HS-5 (cell line): ENCODE measurements at places on chromosomes 11 and 22.

DNA sequence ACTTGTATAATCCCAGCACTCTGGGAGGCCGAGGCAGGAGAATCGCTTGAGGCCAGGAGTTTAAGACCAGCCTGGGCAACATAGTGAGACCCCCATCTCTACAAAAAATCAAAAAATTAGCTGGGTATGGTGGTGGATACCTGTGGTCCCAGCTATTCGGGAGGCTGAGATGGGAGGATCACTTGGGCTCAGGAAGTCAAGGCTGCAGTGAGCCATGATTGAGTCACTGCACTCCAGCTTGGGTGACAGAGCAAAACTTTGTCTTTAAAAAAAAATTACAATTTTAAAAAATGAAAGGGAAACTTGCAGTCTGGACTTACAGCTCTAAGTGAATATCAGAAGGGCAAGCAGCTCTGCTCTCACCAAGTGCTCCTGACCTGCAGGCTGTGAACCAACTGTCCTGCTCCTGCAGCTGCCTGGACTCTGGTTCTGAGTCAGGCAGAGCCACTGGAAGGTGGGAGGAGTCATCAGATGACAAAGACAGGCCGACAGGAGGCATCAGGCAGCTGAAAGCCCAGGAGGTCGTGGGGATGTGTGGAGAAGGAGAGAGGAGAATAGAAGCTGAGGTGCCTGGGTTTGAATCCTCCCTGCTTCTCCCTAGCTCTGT, 9.6 kb downstream of the SMTNL1 start:
- no peak for DNase-seq

GRCh38 chr11:65766535-65766934, 14.2 kb downstream of the AP5B1 start:
- DNase-seq: peak; percentile 28

DNA sequence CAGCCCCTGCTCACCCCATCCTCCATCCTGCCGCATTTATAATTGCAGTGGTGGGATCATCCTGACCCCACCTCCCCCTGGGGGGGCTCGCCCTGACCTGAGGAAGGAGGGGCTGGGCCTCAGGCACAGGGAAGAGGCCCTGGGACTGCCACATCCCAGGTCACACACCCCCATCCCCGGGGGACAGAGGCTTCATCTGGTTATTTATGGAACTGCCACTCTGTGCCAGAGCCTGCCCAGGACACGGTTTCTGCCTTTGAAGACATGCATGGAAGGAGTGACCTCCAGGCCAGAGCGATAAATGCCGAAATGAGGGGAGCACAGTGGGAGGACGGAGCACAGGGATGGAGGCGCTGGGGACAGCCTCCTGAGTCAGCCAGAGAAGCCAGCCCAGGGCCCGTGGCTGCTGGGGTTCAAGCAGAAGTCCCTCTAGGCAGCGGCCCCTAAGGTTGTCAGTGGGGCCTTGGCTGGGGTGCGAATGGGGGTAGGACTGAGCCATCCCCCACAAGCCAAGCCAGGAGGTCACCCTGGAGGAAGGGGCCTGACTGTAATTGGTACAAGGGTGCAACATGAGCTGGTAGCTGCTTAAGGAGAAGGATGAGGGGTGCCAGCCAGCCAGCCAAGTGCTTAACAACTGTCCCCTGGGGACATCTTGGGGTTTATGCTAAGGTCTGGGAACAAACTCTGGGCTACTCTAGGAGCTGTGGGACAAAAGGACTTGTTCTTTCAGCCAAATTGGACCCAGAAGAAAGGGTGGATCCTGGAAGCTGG, 51.4 kb upstream of the SHISAL1 start:
- DNase-seq: no peak

DNA sequence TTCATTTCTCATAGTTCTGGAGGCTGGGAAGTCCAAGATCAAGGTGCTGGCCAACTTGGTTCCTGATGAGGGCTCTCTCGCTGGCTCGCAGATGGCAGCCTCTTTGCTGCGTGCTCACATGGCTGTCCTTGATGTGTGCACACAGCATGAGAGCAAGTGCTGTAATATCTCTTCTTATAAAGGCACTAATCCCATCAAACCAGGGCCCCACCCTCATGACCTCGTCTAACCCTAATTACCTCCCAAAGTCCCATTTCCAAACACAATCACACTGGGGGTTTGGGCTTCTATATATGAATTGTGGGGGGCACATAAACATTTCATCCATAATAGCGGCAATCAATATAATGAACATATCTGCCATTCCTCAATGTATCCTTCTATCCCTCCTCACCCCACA, 1062.1 kb downstream of the BRD1 start:
- no peak for DNase-seq

DNA sequence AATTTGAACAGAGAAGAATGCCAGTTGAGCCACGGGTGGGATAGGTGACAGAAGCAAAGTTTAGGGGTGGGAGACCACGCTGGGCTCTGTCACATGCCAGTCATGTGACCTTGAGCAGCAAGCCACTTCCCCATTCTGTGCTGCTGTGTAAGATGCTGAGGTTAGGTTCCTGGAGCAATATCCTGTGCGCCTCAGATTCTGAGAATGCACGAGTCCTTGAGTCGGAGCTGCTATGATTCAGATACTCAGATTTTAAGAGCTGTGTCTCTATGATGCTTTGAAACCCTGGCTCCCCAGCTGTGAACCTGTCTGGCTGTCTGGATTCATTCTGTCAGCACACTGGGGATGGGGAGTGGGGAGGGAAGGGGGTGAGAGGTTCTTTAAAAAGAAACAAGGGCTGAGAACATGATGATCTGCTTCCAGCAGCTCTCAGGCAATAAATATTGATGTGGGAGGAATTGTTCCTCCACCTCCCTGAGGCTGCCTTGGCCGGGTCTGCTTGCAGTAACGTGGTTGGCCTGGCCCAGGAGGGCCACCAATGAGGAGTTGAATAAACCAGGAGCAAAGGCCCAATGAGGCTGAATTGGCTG, 24.0 kb downstream of the SLCO2B1 start:
- DNase-seq: peak; percentile 58

GRCh38 chr22:45830531-45831245, 146.3 kb downstream of the WNT7B start:
- peak; percentile 23 for DNase-seq

GRCh38 chr11:61971248-61972111, 4.0 kb upstream of the FTH1 start:
- peak; percentile 89 for DNase-seq
